ENCODE measurements at places on chromosomes 1 and 21. TPM values are rescaled to one million over a fixed set of nuclear protein-coding genes. Genes with fewer than 3 reads are reported as not detected.

The CAPZA1 gene
- 83.3 TPM for total RNA-seq

DNA sequence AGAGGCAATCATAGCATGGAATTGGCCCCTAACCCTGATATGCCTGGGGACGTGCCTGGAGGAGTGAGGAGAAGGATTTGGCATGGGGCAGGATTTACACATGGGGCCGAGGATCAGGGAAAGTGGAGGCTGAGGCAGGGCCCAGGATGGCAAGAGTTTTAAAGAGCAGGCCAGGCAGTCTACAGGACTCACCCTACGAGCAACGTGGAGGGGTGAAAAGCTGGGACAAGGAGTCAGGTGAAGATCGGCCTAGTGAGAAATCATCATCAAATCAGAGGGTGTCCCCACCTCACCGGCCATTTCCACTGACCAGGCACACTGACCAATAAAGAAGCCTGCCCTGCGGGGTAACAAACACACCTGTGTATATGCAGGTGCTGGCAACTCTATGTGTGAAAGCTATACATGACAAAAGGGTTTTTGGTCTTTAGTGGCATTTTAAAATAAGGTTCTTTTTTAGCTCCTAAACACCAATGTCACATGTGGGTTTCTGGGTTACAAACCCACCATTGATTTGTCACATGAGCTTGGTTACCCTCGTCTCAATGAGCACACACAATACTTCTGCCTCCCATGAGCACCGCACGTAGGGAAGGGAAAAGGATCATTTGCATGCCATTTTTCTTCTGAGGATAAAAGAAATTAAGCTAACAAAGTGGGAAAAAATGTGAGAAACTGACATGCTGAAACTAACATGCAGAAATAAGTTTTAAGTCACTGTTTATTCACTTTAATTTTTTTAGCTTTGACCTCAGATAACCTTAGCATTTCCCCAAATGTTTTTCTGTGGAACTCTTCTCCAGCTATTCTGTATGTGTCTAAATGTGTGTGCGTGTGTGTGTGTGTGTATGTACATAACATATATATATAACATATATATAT, 168.1 kb upstream of the EDN2 start:
- DNase-seq, result no peak

GRCh38 chr1:23795676-23796465, 4.7 kb downstream of the GALE start:
- no peak for DNase-seq

DNA sequence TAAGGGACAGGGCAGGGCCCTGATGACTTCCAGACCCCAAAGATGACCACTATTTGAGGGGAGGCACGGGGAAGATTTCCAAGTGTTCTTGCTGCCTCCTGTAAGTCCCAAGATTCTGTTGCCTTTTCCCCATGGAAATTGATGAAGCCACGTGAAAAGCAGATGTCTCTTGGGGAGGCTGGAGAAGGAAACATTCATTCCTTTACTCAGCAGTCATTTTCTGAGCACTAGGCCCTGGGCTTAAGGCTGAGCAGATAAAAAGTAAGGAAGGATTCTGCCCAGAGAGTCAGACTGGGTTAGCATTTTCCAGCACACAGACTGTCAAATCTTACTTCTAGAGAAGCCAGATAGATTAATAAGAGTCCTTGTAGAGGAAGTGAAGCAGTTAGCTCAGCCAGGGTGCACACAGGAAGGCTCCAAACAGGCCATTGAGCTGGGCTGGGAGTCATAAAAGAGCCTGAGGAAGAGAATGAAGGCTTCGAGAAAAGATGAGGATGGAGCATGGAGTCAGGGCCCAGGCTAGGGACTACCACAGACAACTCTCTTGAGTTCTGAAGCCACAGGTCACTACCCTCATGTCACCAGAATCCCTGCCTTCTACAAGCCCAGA, 10.1 kb downstream of the EXTL1 start:
- no peak for DNase-seq

GRCh38 chr1:117871013-117871412, 58.4 kb downstream of the GDAP2 start:
- DNase-seq, result no peak
